ENCODE measurements at places on chromosomes 3 and 15.

- DNase-seq: no peak
Observed at GRCh38 chr3:169623971-169624370, 39.5 kb downstream of the MECOM start.

GRCh38 chr3:164476631-164477030, 601.7 kb downstream of the SI start:
- DNase-seq: no peak

GRCh38 chr15:58383876-58384275, 47.9 kb upstream of the LIPC start:
- no peak for DNase-seq

DNA sequence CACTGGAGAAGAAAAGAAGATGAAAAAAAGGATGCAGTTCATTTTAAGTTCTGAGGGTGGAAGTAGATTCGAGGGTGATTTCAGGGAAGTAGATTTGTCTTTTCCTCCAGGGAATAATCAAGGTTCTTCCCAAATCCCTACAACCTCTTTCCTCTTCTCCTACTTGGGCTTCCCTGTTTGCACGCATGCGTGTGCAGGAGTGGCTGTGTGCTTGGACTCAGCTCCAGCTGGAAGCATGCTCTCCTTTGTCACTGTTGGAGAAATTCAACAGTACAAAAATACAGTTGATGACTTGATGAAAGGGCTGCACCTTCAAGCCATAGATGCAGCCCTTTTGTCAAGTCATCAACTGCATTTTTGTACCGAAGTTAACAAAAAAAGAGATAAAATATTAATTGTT, 3.8 kb downstream of the OR5K2 start:
- no peak for DNase-seq

- DNase-seq: no peak
Observed at GRCh38 chr3:103684904-103685303, 1250.1 kb downstream of the ZPLD1 start.

DNA sequence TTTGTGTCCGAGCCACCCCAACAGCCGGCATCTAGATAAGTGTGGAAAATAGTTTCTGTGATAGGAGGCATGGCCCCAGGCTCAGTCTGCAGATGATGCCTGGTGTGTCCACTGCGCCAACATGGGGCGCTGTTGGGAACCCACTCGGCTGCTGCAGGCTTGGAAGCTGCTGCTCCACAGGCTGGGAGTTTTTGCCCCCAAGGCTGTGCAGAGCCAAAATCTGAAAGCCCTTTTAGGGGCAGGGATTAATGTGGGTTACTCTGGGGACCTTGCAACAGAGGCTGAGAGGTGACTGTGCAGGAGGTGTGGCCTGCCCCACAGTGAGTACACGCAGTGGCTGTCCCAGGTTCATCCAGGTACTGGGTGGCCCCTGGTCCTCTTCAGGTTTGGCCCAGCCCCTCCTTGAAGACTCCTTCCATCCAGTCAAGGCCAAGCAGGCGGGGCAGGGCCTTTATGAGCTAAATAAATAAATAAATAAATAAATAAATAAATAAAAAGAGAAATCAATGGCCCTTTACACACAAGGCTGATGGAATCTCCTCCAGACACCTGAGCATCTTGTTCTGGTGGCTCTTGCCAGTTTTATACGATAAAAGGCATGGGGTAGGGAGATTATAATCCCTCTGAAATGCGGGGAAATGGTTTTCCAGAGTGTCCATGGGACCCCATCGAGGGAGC, 73.8 kb downstream of the AAGAB start:
- DNase-seq: no peak

- DNase-seq: no peak
Observed at GRCh38 chr3:105957722-105958121, 88.9 kb upstream of the CBLB start.
